ENCODE measurements at places on chromosomes 7 and 10.

- no peak for DNase-seq
These were observed 2.0 kb downstream of the GAL3ST4 start for GRCh38 chr7:100166317-100166940.

DNA sequence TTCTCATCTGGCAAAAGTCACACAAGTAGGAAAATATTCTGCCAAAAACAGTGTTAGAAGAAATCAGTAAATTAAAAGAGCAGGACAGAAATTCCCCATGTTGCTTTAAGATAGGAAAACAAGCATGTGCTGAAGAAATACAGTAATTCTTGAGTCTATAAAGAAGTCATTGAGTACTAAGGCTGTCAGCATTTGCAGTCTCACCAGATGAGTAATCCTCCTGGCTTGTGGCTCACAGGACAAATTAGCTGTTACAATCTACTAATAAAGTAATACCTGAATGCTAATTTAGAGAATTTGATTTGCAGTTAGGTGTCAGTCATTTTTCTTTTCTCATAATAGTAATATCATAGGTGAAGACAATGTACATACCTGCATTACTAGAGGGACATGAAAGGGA, 1158.9 kb upstream of the CELF2 start:
- no peak for DNase-seq

GRCh38 chr10:122083478-122084025, 94.6 kb downstream of the TACC2 start:
- no peak for DNase-seq

DNA sequence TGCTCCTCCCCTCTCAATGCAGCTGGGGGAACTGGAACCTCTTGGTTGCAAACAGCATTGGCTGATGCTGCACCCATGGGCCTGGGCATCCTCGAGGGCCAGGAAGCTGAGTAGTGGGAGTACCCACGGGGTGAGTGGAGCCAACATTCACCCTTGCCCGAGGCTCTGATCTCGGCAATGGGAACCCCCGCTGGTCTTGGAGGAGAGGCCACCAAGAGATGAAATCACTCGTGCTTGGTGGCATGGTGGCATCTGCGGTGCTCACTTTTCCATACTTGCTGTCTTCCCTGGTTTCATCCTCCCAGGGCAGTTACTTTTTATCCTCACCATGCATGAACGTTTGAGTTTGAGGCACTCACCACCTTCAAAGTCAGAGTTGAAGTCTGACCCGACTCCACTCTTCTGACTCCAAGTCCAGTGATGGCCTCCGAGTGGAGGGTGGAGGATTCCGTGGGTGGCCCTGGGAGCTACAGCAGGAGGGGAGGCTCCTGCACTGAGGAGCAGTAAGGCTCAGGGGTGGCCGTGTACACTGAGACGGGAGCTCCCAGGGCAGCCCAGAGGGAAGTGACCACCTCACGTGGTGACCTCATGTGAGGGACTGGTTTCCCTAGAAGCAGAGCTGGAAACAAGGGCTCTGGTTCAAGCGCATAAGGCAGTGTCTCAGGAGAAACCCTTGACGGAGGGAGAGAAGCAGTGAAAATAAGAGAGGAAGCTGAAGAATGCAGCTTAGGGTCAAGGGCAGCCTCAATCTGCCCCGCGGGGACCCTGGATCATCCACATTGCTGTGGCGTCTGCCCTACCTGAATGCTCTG, 349.1 kb downstream of the TCERG1L start:
- no peak for DNase-seq

GRCh38 chr7:44883961-44884620, 1.2 kb downstream of the PURB start:
- DNase-seq, result no peak

GRCh38 chr10:97333601-97334369, 744 bp downstream of the FRAT2 start:
- no peak for DNase-seq

DNA sequence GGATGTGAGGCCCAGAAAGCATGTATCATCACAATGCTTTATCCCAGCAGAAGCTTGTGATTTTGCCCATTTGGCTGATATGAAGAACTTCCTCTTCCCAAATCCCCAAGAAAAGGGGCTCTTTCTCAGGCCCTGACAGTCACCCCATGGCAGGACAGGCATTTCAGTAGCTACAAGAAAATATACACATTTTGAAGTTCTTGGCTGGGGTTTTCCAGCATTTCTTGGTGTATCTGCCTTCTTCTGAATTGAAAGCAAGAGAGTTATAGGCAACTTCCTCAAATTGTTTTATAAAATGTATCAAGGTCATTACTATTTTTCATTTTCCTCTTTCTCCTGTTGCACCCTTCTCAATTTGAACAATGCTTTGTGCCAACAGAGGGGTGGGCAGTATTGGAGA, 63.3 kb upstream of the PDLIM1 start:
- DNase-seq, result no peak
